AG10803 (cell line): ENCODE measurements at places on chromosomes 16 and 17.
A peak's percentile ranks its signal among the peaks of the same experiment; 100 is the strongest.

GRCh38 chr16:56426585-56426984, 1.2 kb upstream of the AMFR start:
- DNase-seq, result no peak

- no peak for DNase-seq
Observed at GRCh38 chr17:2710803-2711607, 559 bp downstream of the CLUH start.

DNA sequence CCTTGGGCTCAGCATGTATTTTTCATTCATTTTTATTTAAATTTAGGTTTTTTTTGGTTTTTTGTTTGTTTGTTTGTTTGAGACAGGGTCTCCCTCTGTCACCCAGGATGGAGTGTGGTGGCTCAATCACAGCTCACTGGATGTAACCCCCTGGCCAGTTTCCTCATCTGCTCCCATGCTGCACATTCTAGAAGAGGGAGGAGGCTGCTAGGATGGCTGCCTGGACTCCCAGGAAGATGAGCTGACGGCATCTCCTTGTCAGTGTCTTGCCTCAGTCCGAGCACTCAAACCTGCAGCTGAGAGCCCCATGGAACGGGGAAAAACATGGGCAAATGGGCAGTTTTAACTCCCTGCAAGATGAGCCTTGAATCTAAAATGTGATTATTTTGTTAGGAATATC, 7.5 kb downstream of the MEAK7 start:
- no peak for DNase-seq

GRCh38 chr16:67733734-67734470, 14.8 kb upstream of the GFOD2 start:
- no peak for DNase-seq

GRCh38 chr16:14056970-14057369, 14.1 kb upstream of the MRTFB start:
- peak; percentile 13 for DNase-seq

DNA sequence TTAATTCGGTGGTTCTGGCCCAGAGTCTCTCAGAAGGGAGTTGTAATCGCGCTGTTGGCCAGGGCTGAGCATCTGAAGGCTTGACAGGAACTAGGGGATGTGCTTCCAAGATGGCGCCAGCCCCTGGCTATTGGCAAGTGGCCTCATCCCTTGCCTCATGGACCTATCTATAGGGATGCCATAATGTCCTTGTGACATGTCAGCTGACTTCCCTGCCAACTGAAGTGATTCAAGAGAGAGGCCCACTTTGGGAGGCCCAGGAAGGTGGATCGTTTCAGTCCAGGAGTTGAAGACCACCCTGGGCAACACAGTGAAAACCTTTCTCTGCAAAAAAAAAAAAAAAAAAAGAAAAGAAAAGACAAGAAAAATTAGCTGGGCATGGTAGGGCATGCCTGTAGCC, 15.0 kb upstream of the C16orf87 start:
- DNase-seq, result no peak

DNA sequence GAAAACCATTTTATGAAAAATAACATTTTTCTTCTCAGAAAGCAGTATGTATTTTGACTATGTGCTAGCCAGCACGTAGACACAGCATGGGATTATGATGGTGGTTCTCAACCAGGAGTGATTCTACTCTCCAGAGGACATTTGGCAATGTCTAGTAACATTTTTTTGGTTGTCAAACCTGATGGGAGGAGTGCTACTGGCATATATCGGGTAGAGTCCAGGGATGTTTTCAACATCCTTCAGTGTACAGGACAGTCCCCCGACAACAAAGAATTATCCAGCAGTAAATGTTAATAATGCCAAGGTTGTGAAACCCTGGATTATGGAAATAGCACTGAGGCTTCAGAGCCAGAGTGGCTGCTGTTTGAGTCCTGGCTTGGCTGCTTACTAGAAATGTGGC, 27.7 kb downstream of the AP2B1 start:
- peak; percentile 23 for DNase-seq

- DNase-seq, result no peak
Observed at GRCh38 chr17:74603037-74603635, 11.1 kb upstream of the CD300LD start.

DNA sequence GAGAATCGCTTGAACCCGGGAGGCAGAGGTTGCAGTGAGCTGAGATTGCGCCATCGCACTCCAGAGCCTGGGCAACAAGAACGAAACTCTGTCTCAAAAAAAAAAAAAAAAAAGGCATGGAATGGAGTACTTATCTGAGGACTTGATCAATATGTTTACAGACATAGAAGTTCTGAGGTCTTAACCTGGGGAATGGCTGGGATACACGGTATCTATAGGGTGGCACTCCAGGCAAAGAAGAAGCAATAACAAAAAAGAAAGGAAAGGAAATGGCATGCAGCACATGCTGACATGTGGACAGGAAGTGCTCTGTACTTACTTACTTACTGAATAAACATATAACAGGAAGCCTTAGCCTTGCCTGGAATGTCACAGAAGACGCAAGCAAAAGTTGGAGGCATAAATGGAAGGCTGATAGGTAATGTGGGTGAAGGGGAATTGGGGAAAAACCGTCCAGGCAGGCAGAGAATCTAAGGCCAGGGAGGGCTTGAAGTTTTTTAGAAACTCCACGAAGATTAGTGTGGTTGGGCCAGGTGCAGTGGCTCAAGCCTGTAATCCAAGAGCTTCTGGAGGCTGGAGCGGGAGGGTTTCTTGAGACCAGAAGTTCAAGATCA, 10.1 kb upstream of the SPOP start:
- DNase-seq, result peak; percentile 22

GRCh38 chr16:24635900-24636610, 93.4 kb upstream of the TNRC6A start:
- peak; percentile 99 for DNase-seq

DNA sequence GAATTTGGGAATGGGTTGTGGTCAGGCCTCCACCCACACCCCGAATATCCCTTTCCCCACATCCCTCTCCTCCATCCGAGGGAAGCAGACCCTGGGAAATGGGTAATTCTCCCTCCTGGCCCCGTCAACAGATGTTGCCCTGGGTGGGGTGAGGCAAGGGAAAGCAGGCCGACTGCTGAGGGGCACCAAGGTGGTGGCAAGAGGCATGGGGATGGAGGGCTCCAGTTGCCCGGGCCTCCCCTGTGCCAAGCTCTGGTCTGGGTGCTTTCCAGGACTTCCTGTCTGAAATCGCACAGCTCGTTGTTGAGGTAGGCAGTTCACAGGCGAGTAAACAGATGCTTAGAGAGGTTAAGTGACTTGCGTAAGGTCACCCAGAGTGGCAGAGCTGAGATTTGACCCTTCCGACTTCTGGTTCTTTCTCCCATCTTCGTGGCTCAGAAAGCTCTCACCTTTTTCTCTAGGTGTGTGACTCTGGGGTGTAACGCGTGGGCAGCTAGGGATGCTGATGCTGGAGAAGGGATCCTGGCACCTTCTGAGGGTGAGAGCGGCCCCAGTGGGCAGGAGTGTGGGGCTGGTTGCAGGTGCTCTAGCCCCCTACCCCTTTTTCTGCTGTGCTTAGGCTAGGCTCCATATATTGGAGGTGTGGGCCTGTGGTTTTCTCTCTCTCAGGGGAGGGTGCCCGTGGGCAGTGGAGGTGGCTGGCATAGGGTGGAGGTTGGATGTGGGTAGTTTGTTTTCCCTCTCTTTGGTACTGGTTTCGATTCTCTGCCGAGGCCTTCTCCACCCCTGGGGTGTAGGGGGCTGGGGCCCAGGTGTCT, 17.2 kb downstream of the RARA start:
- DNase-seq, result no peak
